ENCODE measurements at places on chromosomes 6 and 20.

DNA sequence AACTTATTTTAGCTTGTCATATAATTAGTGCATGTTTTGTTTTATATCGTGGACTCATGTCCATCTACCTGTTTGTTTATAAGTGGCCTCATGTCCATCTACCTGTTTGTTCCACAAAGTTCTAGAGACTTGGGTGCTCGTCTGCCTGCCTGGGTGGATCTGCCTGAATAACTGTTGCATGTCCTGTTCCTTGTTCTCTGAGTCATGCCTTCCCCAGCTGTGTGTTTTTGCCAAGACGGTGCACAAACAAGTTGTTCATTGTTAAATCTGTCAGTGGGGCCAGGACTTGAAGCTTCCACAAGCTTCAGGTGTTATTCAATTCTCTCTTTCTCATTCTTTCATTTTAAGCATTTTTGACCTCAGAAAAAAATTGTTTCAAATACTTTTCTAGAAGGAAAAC, 358.0 kb upstream of the CITED2 start:
- peak; percentile 61 for DNase-seq

DNA sequence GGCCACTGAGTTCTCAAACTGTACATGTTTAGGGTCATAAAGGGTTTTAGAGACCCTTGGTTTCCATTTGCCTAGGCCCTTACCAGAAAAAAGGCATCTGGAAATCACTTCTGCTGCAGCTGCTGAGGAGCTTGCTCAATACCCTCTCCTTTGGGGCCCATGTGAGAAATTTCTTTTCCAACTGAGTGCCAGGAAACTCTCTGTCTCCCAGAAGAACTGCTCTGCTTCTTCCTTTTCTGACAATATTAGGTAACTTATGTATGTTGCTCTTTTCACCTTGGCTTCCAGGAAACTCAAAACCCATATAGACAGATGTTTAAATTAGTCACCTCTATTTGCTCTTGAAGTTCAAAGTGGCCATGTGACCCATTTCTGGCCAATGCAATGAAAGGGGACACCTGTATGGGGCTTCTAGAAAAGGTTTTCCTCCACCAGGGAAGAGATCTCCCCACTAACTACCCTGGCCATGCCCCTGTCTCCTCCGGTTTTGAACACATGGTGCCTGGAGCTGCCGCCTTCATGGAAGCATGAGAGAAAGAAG, 121.6 kb downstream of the PREX1 start:
- DNase-seq: no peak

DNA sequence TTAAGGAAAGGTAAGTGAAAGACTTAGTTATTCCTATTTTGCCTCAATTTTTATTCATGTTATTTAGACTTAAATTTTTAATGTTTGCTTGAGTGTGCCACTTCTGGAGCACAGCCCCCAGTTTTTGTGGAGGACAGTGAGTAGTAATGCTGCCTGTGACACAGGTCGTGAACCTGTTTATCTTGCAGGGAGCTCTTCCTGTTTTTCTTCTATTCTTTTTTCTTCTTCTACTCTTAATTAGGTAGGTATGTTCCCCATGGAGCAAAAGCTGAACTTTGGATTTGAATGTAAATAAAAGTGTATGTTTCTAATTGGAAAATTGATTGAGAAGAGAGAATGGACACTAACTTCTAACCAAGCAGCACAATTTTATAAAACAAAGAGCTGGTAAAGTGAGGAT, 12.3 kb downstream of the SMPDL3A start:
- DNase-seq: no peak

- DNase-seq: no peak
Measured at GRCh38 chr6:156065849-156066248, 610.2 kb upstream of the NOX3 start.

DNA sequence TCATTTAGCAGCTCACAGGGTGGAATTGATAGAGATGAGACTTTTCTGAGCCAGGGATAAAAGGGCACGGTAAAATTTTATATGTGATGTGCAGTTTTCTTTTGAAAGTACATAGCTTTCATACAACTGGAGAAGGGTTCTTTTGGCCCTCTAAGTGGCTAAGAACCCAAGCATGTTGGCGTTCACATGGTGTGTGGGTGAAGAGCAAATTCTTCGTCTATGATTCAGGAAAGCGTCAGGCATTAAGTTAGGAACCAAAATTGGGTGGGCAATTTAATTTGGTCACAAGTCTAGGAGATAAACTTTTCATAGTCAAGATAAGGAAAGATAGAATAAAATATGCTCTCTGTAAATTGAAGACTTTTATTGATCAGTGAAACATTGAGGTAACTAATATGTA, 153.9 kb downstream of the UTRN start:
- no peak for DNase-seq

DNA sequence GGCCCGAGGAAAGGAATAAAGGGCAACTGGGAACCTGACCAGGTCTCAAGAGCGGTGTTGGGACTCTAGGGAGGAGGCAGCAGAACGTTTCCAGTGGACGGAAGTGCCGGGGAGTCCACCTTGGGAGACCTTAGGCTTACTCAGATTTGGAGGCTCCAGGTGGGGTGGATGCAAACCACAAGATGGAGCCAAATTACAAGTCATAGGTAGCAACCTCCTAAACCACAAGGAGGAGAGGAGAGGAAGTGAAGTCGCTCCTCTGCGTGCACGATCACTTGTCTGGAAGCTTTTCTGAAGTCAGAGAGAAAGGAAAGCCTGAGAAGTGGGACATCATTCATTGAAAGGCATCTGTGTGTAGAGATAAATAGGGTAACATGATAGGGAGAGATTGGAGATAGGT, 9.3 kb downstream of the HLA-DOA start:
- DNase-seq: no peak

GRCh38 chr20:8002056-8002455, 17.5 kb downstream of the TMX4 start:
- no peak for DNase-seq

DNA sequence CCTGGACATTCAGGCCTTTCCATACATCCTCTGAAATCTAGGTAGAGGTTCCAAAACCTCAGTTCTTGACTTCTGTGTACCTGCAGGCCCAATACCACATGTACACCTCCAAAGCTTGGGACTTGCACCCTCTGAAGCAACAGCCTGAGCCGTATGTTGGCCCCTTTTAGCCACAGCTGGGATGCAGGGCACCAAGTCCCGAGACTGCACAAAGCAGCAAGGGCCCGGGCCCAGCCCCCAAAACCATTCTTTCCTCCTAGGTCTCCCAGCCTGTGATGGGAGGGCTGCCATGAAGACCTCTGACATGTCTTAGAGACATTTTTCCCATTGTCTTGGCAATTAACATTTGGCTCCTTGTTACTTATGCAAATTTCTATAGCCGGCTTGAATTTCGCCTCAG, 107.4 kb upstream of the FRMD1 start:
- DNase-seq: no peak

- no peak for DNase-seq
Measured at GRCh38 chr20:20334489-20334888, 33.4 kb upstream of the INSM1 start.

- DNase-seq: peak; percentile 63
Measured at GRCh38 chr6:37547564-37548061, 47.9 kb upstream of the CCDC167 start.

GRCh38 chr20:24686156-24686555, 216.7 kb downstream of the SYNDIG1 start:
- no peak for DNase-seq

- DNase-seq: no peak
Measured at GRCh38 chr6:74357321-74357720, 661.3 kb downstream of the CD109 start.

- no peak for DNase-seq
Measured at GRCh38 chr6:124420116-124420840, 542.0 kb upstream of the RNF217 start.

DNA sequence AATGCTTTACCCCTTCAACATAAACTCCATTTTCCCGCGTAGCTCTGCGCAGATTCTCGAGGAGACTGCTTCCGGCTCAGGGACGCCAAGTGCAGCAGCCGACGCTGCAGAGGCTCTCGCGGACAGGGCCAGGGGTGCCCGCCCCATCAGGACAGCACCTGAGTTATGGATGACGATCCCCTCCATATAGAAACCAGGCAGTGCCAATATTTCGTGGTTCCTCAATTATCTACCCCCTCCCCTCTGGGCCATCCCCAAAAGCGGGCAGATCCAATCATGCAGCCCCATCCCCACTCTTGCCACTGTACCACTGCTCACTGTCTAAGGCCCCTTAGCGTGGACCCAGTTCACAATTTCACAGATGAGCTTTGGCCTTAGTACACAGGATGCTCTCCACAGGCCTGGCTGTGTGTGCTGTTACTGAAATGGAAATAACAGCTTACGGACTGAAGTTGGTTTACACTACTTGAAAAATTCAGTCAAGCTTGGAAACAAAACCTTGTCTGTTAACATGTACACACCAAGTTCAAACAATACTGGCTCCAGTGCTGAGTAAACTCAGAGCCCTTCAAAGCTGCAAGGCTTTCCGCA, 74.5 kb downstream of the DACT2 start:
- DNase-seq: no peak

DNA sequence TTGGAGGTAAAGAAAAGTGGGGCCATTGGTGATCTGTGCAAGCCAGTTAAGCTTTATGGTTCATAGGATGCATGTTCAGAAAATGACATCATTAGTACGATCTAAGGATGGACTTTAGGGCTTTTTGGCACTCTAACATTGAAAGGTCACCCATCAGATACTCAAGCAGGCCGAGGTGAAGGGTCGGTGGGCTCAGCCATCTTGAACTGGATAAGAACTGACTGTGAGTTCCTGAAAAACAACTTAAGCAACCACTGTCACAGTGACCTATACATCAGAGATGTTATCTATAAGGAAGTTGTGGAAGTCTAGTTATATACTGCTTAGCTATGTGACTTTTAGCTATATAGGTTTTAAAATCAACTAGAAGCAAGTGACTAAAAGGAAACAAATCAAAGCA, 13.0 kb upstream of the ITCH start:
- DNase-seq: no peak

DNA sequence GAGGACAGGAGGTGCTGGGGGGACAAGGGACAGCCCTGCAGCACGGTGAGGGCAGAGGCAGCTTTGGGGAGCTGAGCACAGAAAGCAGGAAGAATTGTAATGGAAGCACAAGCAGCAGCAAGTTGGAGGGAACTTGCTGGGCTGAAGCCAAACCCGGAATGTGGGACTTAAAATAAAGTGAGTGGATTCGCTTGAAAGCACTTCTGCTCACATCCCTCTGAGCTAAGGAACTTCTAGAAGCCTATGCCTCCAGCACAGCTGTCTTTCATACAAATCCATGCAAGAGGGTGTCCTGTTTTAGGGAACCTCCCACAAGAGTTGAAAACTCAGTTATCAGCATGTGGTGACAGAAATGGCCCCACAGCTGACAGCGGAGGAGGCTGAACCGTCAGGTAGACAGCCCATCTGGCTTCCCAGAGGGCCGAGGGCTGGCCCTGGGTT, 71.4 kb upstream of the MLN start:
- no peak for DNase-seq

DNA sequence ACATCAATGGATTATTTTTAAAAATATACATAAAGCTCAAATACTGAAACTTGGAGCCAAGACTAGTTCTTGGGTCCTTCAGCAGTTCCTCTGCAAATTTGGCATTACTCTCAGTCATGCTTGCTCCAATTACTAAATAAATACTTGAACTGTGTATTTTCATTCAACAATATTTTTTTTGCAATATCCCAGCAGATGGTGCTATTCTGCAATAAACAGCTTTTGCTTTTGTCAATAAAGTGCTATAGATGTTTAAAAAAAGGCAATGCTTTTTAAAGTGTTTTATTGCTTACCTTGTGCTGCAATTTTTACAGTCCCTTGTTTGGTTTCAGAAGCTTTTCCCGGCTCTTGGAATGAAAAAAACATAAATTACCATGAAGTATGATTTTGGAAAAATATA, 243.4 kb downstream of the TRDN start:
- no peak for DNase-seq

GRCh38 chr6:129186988-129187387, 304.1 kb downstream of the LAMA2 start:
- DNase-seq: peak; percentile 7

GRCh38 chr6:47197682-47198640, 111.7 kb downstream of the TNFRSF21 start:
- no peak for DNase-seq

GRCh38 chr6:113758826-113759574, 98.1 kb upstream of the MARCKS start:
- no peak for DNase-seq

DNA sequence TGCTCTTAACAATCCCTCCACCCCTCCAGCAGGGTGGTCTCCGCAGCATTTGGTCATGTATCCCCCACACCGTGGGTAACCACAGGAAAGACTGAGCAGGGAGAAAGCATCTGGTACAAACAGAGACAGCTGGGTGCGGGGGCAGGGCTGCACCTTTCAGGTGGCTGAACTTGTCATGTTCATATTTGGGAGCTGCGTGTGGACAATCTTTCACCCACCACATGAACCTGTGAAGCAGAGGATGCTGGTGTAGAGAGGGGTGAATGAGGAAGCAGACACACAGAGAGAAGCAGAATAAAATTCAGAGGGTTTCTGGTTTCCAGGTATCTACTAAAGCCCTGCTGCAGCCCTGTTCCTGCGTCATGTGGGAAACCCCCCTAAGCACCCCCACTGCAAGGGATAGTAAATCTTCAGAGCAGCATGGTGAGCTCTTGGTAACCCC, 8.9 kb downstream of the GFOD1 start:
- DNase-seq: no peak

DNA sequence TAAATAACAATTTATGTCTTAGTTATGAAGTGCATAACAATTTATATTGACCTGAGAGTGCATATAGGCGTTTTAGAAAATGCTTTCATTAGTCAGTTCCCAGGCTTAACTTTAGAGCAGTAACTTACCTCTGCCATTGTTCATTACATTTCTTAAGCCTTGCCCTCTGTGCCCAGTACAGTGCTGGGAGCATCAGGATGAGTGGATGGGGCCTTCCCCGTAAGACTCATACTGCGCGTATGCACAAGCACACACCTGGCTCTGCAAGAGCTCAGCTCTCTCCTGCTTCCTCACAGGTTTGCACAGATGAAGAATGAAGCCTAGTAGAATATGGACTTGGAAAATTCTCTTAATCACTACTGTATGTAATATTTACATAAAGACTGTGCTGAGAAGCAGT, 125.0 kb downstream of the MAP3K4 start:
- DNase-seq: no peak

DNA sequence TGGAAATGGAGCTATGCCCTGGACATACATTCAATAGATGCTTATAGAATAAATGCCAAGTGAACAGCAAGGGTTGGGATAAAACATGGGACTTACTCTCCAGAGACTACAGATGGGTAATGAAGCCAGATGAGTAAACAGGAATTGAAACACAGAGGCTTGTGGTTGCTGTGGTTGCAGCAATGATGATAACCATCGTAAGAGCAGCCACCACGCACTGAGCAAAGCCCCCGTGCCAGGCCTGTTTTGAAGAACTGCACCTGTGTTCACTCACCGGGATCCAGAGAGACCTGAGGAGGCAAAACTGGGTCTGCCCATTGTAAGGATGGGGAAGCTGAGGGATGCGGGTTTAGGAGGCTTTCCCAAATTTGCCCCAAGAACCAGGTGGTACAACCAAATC, 431.1 kb upstream of the CDH4 start:
- DNase-seq: no peak

- no peak for DNase-seq
Measured at GRCh38 chr6:11712760-11713159, 65.8 kb downstream of the ADTRP start.

GRCh38 chr6:36999751-37000125, 5.7 kb upstream of the FGD2 start:
- DNase-seq: no peak

- no peak for DNase-seq
Measured at GRCh38 chr6:91415031-91415605, 828.2 kb upstream of the MAP3K7 start.

GRCh38 chr20:16711661-16712258, 18.1 kb upstream of the SNRPB2 start:
- DNase-seq: no peak

All from pulmonary artery endothelial cell (primary cell).